ENCODE measurements at places on chromosomes 1 and 21.

DNA sequence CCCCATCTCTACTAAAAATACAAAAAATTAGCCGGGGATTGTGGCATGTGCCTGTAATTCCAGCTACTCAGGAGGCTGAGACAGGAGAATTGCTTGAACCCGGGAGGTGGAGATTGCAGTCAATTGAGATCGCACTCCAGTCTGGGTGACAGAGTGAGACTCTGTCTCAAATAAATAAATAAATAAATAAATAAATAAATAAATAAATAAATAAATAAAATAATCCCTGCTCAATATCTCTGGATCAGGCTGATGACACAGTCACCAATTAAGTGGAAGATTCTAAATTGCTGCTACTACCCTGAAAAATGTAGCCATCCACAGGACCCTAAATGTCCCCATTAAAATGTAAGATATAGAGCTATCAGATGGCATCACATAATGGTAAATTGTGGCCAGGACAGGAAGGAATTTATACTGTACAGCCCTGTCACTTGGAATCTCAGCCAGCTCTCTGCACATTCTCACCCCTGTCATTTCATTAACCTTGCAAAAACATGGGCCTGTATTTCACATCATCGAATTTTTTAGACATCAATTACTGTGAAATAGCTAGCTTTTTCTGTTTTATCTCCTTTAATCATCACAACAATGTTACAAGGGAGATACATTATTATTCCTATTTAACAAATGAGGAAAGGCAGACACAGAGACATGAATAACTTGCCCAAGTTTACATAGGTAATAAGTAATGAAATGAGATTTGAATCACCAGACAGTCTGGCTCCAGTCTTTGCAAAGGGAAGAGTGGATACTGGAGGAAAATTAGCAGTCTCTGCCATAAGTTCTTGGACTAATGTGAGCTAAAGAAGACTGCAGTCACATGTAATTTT is 56.7 kb upstream of the NTPCR start:
- no peak for DNase-seq

DNA sequence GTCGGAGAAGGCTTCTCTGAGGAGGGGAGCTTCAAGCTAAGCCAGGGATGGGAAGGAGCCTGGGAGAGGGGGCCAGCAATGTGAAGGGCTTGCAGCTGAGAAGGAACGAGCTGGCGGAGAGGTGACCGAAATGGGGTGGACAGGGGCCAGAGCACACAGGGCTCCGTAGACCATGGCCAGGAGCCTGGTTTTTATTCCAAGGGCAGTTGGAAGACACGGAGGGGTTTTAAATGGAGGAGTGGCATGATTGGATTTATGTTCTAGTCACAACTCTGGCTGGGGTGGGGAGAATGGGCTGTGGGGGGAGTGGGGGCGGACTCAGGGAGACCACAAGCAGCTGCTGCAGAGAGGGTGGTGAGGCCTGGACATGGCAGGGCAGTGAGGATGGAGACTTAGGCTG is 5.1 kb upstream of the EPS8L3 start:
- no peak for DNase-seq

GRCh38 chr21:39014747-39015146 is 168.5 kb downstream of the PSMG1 start:
- DNase-seq = no peak

DNA sequence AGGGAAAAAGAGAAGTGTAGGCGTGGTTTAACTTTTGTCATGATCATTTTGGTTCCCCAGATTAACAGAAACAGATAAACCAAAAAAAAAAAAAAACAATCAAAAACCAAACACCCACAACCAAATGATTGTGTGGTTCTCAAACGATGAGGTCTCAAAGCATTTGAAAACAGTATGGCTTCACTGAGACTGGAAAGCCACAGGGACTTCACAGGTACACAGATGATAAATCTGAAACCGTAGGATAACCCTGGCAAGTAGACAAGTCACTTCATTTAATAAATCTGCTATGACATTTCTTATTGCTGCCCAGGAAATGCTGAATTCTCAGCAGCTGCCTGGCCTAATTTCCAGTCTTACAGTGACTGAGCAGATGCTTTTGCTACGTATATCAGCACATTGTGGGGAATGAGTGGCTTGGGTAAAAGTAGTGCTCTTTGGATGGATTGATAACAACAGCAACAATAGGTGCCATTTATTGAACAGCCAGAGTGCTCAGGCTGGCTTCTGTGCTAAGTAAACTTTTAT is 6.1 kb downstream of the ST6GALNAC3 start:
- DNase-seq = no peak

DNA sequence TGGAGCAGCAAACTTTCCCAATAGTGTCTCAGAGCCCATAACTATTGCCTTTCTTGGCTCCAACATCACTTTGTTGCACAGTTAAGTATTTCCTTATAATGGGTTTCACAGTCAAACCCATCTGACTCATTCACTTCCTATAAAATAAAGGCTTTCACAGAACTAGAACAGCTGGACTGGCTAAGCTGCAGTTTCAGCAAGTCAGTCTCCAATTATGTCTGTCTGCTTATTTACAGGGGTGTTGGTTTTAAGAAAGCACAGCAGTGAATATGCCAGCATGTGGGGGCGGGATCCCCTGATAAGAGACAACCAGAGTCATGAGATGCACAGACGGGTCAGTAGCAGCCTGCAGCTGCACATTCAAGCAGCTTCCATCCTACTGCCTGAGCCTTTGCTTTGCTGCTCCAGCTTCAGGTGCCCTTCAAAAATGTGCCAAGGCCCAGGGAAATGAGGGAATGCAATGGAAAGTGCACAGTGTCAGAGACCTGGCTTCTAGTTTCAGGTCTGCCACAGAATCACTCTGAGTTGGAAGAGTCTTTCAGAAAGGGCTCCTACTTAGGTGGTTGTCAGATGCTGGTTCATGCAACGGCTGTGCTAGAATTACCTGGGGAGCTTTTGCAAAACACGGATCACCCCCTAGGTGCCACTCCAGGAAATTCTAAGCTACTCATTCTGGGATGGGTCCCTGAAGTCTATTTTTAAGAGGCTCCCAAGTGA is 24.8 kb downstream of the RNF19B start:
- no peak for DNase-seq

DNA sequence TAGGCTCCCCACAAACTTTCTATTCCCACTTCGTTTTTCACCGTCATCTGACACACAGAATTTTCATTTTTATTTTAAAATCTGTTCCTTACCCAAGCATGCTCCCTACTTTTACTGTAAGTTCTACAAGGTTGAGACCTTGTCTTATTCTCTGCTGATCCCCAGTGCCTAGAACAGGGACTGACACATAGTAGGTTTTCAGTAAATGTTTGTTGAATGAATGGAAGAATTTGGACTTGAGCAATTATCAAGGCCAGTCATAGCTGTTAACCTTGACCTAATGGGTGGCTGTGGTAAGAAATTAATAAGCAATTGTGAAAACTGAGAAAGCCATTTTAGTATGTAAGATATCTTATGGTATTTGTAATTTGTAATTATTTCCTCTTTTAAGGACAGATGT is 71.1 kb downstream of the LAMC1 start:
- no peak for DNase-seq

DNA sequence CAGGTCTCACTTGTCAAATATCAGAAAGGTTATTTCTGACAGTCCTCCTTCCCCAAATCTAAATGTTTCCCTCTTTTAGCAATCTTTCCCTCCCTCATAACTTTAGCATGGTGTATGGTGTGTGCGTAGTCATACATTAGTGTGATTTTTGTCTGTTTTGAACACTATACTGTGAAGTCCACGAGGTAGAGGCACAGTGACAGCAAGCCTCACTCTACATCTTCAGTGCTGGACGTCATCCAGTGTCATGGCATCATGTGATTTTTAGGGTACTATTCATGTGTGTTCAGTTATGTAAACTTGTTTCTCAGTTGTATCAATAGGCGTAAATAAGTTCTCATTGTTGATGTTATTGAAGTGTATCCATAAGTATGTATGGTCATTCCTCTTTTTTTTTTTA is 39.1 kb downstream of the DYRK1A start:
- DNase-seq = no peak

DNA sequence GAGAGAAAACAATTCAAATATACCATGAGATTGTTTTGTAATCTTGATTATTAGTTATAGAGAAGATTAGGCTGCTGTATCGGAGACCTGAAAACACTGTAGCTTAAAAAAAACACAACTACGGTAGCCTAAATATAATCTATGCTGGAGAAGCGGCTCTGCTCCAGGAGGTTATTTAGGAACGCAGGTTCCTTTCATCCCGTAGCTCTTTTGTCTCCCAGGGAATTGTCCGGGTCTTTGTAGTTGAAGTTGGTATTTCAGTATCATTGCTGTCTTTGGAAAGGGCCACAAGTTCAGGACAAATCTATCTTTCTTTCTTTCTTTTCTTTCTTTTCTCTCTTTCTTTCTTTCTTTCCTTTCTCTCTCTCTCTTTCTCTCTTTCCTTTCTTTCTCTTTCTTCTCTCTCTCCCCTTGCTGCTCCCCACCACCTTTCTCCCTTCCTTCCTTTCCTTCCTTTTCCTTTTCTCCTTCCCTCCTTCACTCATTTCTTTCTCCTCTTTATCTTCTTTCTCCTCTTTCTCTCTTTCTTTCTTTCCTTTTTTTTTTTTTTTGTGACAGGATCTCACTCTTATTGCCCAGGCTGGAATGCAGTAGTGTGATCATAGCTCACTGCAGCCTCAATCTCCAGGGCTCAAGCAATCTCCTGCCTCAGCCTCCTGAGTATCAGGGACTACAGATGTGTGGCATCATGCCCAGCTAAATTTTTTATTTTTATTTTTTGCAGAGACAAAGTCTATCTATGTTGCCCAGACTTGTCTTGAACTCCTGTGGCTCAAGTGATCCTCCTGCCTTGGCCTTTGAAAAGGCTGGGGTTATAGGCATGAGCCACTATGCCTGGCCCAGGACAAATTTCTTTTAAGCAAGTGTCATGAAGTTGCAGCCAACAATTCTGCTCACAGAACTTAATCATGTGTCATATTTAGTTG is 10.9 kb upstream of the NFIA start:
- DNase-seq = no peak

DNA sequence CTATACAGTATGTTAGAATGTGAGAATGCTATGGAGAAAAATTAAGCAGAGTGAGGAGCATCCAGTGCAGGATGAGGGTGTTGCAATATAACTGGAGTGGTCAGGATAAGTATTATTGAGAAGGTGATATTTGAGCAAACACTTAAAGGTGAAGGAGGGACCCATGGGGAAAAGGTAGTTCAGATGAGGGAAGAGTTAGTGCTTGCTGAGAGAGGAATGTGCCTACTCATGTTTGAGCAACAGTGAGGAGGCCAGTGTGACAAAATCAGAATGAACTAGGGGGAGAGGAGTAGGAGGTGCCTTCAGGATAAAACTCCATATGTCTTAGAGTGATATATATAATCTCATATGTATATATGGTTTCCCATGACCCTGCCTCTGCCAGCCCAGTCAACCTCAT is 6.2 kb upstream of the TRIM45 start:
- no peak for DNase-seq

DNA sequence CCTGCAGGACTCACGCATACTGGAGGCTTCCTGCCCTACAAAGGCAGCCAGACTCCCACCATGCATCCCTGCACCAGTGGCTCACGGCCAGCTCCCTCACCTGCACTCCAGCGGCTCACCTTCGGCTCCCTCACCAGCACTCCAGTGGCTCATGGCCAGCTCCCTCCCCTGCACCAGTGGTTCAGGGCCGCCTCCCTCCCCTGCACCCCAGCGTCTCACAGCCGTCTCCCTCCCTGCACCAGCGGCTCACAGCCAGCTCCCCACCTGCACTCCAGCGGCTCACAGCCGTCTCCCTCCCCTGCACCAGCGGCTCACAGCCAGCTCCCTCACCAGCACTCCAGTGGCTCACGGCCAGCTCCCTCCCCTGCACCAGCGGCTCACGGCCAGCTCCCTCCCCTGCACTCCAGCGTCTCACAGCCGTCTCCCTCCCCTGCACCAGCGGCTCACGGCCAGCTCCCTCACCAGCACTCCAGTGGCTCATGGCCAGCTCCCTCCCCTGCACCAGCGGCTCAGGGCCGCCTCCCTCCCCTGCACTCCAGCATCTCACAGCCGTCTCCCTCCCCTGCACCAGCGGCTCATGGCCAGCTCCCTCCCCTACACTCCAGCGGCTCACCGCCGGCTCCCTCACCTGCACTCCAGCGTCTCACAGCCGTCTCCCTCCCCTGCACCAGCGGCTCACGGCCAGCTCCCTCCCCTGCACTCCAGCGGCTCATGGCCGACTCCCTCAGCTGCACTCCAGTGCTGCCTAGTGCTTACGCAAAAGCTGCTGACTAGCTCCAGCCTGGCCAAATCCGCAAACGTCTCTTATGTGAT is 324.5 kb downstream of the NPHP4 start:
- no peak for DNase-seq

- no peak for DNase-seq
Observed at GRCh38 chr1:18634276-18634675, 3.6 kb downstream of the PAX7 start.

- DNase-seq = no peak
Observed at GRCh38 chr1:205601205-205601604, 30.6 kb downstream of the ELK4 start.

DNA sequence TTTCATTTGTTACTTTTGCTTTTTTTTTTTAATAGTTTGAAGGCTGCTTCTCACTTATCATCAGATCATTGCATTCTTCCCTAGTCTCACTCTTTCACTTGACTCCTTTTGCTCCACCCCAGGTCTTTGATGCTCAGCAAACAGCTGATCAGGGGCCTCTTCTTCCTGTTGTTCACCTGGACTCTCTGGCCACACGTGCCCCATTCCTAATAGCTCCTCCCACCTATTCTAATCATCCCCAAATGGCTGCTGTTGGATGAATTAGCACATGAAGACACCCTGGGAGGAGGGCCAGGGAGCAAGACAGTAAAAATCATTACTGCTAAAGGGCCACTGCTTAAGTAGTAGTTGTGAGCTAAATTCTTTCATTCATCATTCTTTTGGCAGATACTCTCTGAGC is 119.5 kb downstream of the MAB21L3 start:
- no peak for DNase-seq

DNA sequence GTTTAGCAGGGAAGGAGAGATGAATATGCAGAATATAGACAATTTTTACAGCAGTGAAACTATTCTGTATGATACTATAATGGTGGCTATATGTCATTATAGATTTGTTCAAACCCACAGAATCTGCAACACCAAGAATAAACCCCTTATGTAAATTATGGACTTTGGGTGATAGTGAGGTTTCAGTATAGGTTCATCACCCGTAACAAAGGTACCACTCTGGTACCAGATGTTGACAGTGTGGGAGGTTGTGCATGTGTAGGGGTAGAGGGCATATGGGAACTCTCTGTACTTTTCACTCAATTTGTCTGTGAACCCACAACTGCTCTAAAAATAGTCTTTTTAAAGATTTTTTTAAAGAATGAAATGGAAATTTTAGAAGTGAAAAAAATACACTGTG is 29.9 kb upstream of the PRDX6 start:
- DNase-seq = no peak

Measured in left renal cortex interstitium (tissue), 4 donors.